Ovary (tissue), 10 donors: ENCODE measurements at places on chromosomes 4 and X.

DNA sequence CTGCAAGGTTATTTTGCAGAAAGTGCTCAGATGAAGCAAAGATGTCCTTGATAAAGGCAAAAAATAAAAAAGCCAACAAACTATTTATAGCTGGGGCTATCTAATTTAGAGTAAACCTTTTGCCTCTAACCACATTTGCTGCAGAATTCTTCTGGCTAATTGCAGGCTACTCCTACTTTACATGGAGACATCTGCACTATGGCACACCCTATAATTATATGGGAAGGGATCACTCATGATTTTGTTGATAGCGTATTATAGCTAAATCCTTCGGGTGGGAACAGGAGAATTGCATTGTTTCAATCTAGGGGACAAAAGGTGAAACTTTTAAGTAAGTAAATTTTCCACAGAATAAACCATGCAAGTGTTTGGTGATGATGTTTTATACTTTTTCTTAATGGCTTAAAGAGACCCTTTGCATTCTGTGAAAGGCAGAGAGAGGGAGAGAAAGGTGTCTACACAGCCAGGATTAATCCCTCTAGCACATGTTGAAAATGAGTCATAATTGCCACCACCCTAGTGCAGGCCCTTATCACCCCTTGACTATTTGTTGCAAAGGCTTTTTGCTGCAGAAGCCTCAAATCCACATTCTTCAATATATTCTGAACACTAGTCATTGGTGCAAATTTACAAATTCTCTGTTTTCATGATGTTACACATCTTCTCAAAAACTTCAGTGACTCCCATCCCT lies 221.3 kb upstream of the BMP3 start:
- no peak for DNase-seq

DNA sequence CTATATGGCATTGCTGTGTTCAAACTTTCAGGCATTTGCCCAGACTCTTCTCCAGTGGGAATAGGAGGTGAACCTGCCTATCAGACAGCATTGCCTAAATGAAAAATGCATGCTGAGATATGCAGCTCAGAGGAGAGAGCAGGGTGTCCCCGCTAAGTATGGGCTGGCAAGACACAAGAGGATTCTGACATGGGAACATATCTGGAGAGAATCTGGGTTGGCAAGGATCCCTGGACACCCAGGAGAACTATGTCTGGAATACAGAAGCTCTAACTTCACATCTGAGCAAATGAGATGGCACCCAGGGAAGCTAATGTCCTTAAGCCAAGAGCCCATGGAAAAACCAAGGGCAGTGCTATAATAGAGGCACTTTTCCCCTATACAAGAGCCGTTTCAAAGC lies 18.4 kb downstream of the PPARGC1A start:
- no peak for DNase-seq

GRCh38 chr4:182325397-182325796 lies 82.2 kb downstream of the TENM3 start:
- no peak for DNase-seq

DNA sequence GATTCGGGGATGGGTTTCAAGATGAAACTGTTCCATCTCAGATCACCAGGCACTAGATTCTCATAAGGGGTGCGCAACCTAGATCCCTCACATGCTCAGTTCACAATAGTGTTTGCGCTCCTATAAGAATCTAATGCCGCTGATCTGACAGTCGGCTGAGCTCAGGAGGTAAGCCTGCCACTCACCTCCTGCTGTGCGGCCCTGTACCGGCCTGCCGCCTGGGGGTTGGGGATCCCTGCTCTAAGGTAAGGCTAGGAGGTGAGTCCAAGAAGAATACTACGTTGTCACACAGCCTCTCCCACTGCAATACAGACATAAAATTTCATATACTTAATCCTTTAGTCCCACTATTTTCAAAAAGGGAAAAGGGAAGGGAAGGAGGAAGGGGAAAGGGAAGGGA lies 213.4 kb upstream of the HCCS start:
- no peak for DNase-seq

- DNase-seq, result no peak
These were observed 184.0 kb downstream of the TBCK start for GRCh38 chr4:106132045-106132444.

GRCh38 chr4:40185830-40186664 lies 10.8 kb upstream of the RHOH start:
- no peak for DNase-seq

DNA sequence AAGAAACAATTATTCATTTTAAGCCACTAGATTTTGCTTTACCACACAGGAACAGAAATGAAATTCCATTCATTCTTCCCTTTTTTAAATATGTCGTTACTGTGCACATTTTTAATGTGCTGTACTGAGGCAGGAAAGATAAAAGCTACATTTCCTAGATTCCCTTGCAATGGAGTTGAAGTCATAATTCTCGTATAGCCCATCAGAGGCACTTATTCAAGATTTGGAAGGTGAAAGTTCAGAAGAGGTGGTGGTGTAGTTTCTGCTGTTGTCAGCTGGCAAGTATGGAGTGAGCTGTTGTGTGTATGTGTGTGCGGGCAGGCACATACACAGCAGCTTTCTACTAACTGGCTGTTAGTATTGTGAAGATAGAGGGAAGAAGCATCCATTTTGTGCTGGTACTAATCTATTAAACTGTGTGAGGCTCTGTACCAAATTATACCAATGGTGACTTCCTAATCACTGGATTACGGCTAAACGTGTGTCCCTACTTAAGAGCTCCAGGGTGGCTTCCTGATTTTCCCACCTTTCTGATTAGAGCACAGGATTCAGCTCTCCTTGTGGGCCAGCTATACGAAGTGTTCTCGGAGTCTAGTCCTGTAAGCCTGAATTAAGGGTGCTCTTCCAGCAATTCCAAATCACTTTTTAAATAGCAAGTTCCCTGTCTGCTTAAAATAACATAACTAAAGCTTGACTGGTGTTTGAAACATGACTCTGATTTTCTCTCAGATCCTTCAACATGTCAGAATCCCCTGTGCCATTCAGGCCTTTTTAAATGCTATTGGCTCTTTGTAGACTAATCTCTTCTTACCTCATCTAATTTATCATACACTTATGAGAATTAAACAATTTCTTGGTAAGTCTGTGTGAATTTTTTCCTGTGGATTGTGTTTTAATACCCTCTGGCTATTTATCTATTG lies 43.8 kb downstream of the PDS5A start:
- no peak for DNase-seq

GRCh38 chr4:153233761-153234371 lies 29.6 kb downstream of the TRIM2 start:
- DNase-seq, result peak; percentile 28

- no peak for DNase-seq
These were observed 28.1 kb downstream of the ADAM29 start for GRCh38 chr4:174946246-174946645.

DNA sequence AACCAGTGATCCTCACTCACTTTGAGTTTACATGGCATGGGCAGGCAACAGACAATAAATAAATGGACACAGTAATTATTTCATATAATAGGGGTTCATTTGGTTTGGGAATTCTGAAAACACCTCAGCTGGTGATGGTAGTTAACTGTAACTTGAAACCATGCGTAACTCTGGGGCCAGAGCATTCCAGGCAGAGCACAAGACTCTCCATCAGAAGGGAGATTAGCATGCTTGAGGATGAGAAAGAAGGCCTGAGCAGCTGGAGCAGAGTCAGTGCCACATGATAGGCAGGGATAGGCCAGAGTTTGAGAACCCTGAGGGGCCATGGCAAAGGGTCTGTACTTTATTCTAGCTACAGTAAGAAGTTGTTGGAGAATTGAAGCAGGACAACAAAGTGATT lies 56.3 kb upstream of the CXCL8 start:
- DNase-seq, result no peak

GRCh38 chr4:184475096-184475461 lies 729 bp upstream of the IRF2 start:
- peak; percentile 60 for DNase-seq

GRCh38 chrX:103539695-103540094 lies 20.4 kb upstream of the RAB40A start:
- no peak for DNase-seq

DNA sequence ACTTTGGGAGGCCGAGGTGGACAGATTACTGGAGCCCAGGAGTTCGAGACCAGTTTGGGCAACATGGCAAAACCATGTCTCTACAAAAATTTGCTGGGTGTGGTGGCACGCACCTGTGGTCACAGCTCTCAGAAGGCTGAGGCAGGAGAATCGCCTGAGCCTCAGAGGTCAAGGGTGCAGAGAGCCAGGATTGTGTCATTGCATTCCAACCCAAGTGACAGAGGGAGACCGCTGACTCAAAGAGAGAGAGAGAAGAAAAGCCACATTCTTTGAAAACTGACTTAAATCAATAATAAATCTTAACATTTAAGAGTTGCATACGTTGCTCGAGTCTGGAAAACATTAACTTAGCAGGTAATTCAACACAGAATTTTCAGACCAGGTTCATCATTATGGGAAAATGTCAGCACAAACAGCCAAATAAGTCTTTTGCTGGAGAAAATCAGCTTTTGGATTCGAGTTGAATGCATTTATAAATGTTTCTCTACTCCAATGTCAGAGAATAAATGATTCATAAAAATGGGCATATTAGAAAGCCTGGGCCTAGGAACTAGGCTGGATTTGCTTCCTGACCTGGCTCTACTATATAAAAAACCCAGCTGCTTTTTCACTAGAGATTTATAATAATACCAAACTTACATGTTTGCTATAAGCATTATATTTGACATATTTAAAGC lies 68.3 kb upstream of the RBPJ start:
- no peak for DNase-seq

GRCh38 chr4:181971411-181971810 lies 271.8 kb upstream of the TENM3 start:
- no peak for DNase-seq

- no peak for DNase-seq
These were observed 61.5 kb upstream of the RAPGEF2 start for GRCh38 chr4:159041054-159042034.

GRCh38 chr4:114783215-114783595 lies 184.6 kb downstream of the UGT8 start:
- no peak for DNase-seq

- no peak for DNase-seq
These were observed 960 bp upstream of the IL1RAPL1 start for GRCh38 chrX:28586286-28586685.

DNA sequence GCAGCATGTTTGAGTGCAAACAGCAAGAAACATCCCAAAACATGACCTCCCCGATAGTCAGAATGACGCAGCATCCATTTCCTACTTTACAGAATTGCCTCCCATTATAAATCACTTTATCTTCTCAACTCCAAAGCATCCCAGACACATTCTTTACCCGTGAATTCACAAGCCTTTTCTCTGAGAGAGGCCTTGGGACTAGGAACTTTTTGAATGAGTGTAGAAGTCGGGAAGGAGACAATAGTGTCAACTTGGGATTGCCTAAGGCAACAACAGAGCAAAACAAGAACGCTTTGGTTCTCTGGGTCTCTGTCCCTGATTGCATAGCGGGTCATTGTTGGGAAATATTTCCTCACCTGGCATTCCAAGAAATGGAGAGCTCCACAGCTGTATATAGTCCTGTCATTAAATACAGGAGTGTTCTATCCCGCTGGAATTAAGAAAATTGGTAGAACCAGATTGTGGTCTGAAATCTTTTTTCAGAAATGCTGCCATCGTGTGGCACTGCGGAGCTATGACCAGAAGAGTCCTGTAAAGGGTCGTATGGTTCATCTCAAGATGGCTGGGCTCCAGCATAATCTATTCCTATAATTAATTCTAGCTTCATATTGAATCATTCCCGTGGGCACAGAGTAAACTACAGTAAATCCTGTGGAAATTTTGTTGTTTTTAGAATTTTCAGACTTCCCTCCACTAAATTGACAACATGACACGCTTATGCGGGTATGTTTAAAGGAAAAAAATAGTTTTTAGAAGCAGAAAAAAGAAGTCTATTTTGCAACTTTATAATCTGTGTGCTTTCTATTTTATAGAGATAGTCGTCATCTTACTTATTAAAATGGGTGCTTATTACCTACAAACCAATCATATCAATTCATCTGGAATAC lies 2.0 kb upstream of the SPP1 start:
- DNase-seq, result peak; percentile 64

- DNase-seq, result no peak
These were observed 96.5 kb downstream of the SYTL5 start for GRCh38 chrX:38102875-38103274.

DNA sequence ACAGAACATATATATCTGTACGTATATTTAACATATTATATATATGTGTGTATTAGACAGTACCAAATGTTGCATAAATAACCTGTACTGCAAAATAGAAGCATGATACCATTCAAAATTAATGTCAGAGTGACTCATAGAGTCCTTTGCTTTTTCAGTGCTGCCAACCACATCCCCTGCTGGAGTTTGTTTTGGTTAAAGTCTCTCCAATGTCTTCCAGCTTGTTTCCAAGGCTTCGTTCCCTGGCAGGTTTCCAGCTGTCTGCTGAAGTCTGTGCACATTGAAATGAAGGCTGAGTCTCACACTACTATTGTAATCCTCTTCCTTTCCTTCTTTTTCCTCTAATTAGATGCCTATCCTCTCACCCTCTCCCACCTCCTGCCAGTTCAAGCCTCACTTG lies 14.9 kb downstream of the NRK start:
- peak; percentile 89 for DNase-seq

GRCh38 chr4:159242427-159242826 lies 139.5 kb downstream of the RAPGEF2 start:
- no peak for DNase-seq

DNA sequence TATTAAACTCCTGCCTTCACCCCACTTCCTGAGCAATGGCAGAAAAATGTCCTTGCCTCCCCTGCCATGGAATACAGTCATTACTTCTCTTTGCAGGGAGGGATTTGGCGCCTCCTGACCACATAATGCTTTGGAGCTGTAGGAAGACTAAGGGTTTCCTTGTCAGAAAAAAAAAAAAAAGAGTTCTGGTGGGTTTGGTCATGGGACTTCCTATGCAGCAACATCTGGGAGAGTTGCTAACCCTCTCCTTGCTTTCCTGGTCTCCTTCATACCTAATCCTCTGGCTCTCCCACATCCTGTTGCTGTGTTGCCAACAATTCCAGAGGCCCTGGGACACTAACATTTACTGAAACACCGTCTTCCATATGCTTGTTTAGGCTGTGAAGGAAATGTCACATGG lies 75.1 kb upstream of the MBNL3 start:
- no peak for DNase-seq

- peak; percentile 75 for DNase-seq
These were observed 3.4 kb downstream of the TFE3 start for GRCh38 chrX:49039598-49040375.

- no peak for DNase-seq
These were observed 1.6 kb downstream of the RPL34 start for GRCh38 chr4:108622022-108622421.
